Colonic mucosa (tissue), 4 donors: ENCODE measurements at places on chromosomes 16 and 17. TPM values are rescaled to one million over a fixed set of nuclear protein-coding genes. Genes with fewer than 3 reads are reported as not detected.

DNA sequence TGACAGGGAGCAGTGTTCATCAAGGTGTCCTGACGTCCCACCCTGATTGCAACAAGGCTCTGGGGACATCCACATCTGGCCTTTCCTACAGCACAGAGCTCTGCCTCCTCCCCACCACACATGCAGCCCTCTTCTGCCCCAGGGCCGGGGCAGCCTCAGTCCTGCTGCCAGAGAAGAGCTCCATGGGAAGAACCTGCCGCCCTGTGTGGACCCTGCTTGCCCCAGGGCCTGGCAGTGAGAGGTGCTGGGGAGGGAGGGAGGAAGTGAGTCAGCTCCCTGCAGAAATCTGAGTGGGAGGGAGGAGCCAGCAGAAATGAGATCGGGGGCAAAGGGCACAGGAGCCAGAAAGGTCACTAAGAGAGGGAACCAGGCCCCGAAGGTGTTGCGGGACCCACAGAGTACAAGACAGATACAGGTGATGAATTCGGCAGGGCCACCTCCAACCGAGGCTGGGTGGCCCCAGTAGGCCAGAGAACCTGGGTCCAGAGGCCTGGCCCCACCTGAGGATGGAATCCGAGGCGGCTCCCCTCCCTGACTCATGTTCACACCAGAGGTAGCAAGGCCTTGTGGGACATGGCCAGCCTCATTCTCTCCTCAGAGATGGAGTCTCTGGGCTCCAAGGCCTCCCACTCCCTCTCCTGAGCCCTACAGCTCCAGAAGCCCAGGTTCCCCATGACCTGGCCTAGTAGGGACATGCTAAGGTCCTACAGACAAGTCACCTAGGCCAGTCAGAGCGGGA is 24.8 kb downstream of the MYO18A start:
- peak overlapping the region; percentile 73 for H3K27ac ChIP-seq
- H3K4me3 ChIP-seq: no peak overlapping the region
- no peaks in the 10 kb centered on the region for H3K36me3 ChIP-seq
- DNase-seq: peak; percentile 83

GRCh38 chr16:48057048-48057447 is 98.7 kb downstream of the ABCC12 start:
- H3K4me1 ChIP-seq: no peaks in the 10 kb centered on the region
- H3K4me3 ChIP-seq: no peak overlapping the region
- no peak for DNase-seq
- H3K27me3 ChIP-seq: no peaks in the 10 kb centered on the region

GRCh38 chr17:55351226-55351625 is 70.4 kb downstream of the MMD start:
- DNase-seq: no peak
- no peaks in the 10 kb centered on the region for H3K36me3 ChIP-seq
- H3K27me3 ChIP-seq: no peaks in the 10 kb centered on the region
- H3K27ac ChIP-seq: no peak overlapping the region
- no peak overlapping the region for H3K4me3 ChIP-seq

Gene CCL23
- 0.59 TPM for total RNA-seq

DNA sequence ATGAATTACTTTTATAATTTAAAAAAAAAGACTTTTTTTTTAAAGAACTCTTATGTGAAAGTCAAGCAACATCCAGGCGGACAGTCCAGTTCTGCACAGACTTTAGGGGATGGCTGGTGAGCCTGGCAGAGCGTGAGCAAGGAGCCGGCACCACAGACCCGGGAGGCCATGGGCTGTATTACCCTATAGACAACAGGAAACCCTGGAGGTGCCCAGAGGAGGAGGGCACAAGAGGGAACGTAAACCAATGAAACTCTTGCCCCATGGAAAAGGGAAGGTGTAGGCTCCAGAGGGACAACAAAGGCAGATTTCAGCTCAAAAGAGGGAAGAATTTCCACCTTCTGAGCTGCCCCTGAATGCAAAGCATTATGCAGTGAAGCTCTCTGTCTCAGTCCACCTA is 25.5 kb upstream of the RPH3AL start:
- H3K27me3 ChIP-seq: no peaks in the 10 kb centered on the region
- no peak for DNase-seq
- no peaks in the 10 kb centered on the region for H3K4me1 ChIP-seq
- no peak overlapping the region for H3K27ac ChIP-seq

Gene ZKSCAN2
- 3.3 TPM for total RNA-seq
